ENCODE measurements at places on chromosomes 6 and 20.

DNA sequence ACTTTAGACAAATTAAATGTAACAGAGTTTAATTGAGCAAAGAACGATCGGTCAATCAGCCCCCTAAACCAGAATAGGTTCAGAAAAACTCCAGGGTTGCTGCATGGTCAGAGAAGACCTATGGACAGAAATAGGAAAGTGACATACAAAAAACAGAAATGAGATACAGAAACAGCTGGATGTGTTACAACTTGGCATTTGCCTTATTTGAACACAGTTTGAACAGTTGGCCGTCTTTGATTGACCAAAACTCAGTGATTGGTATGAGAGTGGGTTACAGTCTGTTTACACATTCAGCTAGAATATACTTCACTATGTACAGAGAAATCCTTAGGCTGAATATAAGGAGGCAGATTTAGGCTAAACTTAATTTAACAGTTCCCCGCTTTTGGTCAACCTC is 19.9 kb downstream of the SRSF6 start:
- no peak for DNase-seq

DNA sequence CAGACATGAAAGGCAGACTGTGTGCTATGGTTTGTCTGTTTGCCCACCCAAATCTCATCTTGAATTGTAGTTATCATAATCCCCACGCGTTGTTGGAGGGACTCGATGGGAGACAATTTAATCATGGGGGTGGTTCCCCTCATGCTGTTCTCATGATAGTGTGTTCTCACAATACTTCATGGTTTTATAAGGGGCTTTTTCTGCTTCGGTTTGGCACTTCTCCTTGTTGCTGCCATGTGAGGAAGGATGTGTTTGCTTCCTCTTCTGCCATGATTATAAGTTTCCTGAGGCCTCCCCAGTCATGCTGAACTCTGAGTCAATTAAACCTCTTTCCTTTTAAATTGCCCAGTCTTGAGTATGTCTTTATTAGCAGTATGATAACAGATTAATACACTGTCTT is 47.2 kb upstream of the MICB start:
- DNase-seq = no peak

DNA sequence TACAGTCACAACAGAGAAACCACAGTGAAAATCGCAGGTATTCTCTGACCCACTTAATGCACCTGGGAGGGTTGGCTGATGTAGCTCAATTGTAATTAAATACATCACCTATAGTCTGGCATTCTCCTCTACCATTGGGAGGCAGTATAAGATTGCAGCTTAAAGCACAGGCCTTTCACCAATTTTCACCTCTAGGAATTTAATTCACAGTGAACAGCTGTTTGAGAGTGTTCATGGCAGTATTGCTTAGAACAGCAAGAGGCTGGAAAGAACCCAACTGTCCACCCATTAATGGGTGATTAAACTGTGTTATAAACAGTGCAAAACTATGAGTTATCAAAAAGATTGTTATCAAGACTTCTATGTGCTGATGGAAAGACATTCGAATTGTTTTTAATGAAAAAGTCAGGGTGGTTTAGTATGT is 2.0 kb downstream of the EDEM2 start:
- DNase-seq = no peak

DNA sequence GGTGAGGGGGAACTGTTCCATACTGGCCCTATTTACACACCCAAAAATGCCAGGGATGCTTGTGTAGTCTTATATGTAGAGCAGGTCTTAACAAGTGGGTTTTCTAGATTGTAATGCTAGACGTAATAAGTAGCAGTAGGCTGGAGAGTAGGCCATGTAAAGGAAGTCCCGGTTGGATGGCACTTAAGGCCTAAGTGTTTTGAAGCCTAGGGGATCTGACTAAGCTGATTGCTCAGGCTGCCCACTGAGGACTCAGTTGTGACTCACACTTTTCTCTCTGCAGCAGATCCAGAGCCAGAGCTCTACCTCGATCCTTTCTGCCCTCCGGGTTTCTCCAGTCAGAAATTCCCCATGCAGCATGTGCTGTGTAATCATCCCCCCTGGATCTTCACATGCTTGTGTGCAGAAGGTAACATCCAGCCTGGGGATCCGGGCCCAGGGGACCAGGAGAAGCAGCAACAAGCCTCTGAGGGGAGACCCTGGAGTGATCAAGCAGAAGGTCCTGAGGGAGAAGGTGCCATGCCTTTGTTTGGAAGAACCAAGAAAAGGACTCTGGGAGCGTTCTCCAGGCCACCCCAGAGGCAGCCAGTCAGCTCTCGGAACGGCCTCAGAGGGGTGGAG is 26.6 kb downstream of the ZNF133 start:
- DNase-seq = no peak
